Stimulated activated CD8-positive, alpha-beta memory T cell treated with anti-CD3 and anti-CD28 coated beads, Interleukin-15, amount 100 ng/mL, for 48 hours (primary cell): ENCODE measurements at places on chromosomes 6 and 20.

GRCh38 chr6:24106291-24106690 lies 19.7 kb upstream of the NRSN1 start:
- DNase-seq = no peak

DNA sequence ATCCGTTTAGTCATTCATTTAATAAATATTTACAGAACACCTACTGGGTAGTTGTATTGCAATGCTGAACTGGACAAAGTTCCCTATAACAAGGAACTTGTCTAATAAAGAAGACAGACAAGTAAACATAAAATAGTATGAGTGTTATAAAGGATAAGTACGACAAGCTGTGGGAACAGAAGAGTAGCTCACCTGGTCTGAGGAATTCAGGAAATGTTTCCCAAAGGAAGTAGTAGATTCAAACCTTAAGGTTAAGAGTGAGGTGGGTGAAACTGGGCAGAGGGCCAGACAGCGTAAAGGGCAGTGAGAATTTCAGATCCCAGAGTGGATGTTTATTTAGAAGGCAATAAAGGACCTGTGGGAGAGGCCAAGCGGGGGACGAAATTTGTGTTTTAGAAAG lies 72.3 kb upstream of the CD2AP start:
- DNase-seq = no peak

- DNase-seq = no peak
Observed at GRCh38 chr6:114195027-114195365, 147.8 kb downstream of the HS3ST5 start.

GRCh38 chr20:63686492-63687321 lies 9.7 kb upstream of the TNFRSF6B start:
- no peak for DNase-seq

DNA sequence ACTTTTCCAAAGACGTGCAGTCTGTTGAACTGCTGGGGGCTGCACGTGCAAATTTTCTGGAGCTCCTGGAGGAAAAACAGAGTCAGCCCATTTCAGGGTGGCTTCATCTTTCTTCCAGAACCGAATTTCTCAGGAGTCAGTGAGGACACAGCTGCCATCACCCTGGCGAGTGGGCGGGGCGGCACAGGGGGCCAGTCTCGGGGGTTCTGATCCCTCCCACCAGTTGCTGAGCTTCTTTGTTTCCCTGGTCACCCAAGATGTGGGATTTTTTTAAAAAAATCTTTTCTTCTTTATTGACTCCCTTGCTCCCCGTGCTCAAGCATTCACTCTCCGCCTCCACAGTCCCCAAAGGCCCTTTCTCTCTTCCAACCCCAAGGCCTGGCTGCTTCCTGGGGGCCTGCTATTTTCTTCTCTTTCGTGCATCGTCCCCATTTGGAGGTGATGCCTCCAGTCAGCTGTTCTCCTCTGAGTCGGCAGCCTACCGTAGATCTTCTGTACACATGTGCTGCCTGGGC lies 8.9 kb downstream of the C6orf118 start:
- DNase-seq = no peak

- no peak for DNase-seq
Observed at GRCh38 chr6:4308364-4308763, 173.0 kb upstream of the ECI2 start.

DNA sequence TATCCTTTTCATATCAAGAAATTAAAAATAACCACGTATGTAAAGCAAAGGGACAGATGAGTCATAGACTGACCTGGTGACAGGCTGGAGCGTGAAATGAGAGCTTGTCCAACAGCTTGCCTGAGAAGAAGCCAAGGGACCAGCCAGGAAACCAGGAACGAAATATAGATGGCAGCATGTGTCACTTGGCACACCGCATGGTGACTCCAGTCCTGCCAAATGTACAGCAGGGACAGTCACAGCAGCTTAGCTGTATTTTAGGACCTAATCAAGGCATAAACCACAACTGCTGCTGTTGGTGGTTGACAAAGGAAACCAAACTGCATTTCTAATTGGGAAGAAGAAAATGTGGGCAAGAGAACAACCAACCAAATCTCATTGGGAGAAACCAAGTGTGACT lies 755.0 kb downstream of the TFAP2A start:
- no peak for DNase-seq

GRCh38 chr6:16236631-16237199 lies 1.7 kb upstream of the GMPR start:
- no peak for DNase-seq

DNA sequence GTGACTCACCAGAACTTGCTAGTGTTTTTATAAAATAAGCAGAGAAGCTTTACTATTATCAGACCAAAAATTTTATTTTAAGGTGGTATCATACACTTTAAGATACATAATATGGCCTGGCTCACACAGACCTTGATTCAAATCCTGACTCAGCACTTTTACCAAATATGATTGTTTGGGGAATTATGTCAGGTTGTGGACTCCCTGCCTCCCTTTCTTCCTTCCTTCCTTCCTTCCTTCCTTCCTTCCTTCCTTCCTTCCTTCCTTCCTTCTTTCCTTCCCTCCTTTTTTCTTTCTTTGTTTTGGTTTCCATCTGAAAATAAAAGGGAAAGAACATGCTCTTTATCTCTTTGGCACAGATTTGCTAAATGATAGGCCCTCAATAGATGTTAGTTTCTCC lies 186.0 kb upstream of the MMS22L start:
- DNase-seq = no peak

GRCh38 chr20:31819083-31819784 lies at the start of gene MYLK2:
TSS of gene MYLK2 (plus strand) at chr20:31819356. CDS start at chr20:31819581, 225 bp downstream.
- DNase-seq = no peak

GRCh38 chr6:37643851-37644672 lies 53.6 kb downstream of the MDGA1 start:
- no peak for DNase-seq
